ENCODE measurements at places on chromosomes 13 and 19.

DNA sequence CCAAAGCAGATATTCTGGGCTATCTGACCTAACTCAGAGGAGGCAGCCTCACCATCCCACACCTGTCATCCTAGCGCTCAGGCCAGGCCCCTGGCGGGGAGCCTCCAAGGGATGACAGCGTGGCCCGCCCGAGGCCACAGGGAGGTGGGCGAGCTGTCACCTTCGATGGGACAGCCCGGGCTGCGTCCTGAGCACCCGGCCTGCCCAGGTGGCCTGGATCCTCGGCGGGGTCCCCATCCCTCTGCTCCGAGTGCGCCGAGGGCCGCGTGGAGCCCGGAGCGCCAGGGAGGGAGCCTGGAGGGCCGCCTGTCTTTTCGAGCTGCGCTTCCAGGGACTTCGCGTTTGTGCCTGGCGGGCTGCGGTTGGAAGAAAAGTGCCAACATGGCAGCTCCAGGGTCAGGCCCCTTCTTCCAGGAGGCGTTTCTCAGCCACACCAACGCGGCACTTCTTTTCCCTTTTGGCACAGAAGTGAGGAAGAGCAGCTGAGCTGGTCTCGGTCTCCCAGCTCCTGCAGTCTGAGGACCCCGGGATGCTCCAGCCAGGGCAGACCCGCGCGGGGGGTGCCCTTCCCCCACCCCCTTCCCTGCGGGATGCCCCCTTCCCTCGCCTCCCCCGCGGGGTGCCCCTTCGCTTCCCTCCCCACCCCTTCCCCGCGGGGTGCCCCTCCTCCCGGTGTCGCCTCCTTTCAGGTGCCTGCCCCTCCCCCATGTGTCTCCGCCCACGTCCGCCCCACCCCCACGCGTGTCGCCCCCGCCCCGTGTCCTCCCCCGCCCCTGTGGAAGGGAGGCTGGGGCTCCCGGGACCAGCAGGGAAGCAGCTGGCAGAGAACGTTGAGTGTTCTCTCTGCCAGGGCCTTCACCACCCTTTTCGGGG is 42.3 kb downstream of the GJA3 start:
- no peak for DNase-seq

- DNase-seq, result peak; percentile 70
Observed at GRCh38 chr19:49113762-49114629, at the start of gene LIN7B. TSS of gene LIN7B (plus strand) at chr19:49114370. CDS start at chr19:49114405, 35 bp downstream.

DNA sequence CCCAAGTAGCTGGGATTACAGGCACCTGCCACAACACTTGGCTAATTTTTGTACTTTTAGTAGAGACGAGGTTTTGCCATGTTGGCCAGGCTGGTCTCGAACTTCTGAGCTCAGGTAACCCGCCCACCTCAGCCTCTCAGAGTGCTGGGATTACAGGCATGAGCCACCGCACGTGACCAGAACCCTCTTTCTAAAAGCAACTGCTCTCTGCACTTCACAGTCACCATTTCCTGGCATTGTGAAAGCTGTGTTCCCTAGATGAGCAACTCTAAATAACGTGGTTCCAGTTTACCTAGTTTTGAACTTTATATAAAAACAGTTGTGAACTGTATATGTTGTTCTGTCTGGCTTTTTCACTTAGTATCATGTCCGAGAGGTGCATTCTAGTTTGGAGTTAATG is 152.9 kb downstream of the SIPA1L3 start:
- DNase-seq, result no peak

DNA sequence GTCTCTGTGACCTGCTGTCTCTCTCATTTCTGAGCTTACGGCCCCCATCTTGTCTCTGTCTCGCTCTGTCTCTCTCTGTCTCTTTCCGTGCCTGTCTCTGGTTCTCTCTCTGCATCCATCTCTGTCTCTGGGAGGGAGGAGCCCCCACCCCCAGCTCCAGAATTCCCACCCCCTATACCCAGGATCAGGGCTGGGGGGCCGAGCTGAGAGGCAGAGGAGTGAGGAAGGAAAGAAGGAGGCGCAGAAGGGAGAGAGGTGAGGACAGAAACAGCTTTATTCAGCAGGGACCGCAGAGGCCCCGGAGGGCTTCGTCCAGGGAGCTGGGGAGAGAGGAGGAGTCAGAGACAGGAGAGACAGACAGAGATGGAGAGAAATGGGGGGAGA is 14.0 kb downstream of the JOSD2 start:
- DNase-seq, result no peak

GRCh38 chr13:112792511-112792910 is 102.7 kb downstream of the ATP11A start:
- DNase-seq, result no peak

DNA sequence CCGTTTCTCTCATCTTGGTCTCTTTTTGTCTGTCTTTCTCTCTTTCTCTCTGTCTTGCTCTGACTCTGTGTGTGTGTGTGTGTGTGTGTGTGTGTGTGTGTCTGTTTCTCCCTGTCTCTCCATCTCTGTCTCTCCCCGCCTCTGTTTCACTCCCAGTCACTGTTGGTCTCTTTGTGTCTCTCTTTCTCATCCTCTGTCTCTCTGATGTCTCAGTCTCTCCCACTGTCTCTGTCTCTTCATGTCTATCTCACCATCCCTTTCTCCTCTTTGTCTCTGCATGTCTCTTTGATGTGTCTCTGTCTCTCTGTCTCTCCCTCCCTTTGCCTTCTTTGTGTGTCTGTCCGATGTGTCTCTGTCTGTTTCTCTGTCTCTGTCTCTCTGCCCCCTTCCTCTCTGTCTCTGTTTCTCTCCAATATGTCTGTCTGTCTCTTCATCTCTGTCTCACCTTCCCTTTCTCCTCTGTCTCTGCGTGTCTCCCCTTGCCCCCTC is 2.5 kb downstream of the NFIC start:
- no peak for DNase-seq

DNA sequence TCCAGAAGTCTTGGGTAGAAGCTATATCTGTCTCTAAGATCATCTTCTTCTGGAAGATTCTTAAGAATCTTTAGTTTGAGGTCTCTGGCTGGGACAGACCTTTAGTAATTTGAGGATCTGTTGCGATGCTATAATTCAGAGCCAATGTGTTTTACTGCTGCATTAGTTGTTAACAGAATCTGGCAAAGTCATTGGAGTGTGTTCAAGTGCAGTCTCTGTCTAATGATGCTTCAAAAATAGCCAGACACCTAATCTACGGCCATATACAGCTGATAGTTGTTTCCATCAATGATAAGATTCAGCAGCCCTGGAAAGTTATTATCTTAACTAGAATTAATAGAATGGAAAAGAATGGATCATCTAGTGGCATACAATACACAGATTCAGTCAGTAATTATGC is 72.6 kb downstream of the CDK8 start:
- DNase-seq, result no peak

DNA sequence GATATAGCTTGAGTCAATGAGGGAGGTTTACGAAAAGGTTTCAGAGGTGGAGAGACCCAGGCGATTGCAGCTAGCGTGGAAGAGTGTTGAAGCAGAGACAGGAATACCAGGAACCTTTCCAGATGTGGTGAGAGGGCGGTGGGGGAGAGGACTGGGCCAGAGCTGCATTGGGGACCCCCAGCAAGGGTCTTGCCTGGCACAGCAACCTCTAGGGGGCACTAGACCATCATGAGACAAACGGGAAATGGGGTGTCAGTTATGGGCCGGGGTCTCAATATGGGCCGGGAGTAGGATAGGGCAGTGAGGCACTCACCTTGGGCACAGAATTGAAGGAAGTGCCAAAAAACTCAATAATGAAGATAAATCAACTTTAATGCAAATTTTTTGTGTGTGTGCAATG is 2.1 kb upstream of the LRP3 start:
- DNase-seq, result no peak

GRCh38 chr13:59211606-59212005 is 952.1 kb downstream of the DIAPH3 start:
- no peak for DNase-seq

DNA sequence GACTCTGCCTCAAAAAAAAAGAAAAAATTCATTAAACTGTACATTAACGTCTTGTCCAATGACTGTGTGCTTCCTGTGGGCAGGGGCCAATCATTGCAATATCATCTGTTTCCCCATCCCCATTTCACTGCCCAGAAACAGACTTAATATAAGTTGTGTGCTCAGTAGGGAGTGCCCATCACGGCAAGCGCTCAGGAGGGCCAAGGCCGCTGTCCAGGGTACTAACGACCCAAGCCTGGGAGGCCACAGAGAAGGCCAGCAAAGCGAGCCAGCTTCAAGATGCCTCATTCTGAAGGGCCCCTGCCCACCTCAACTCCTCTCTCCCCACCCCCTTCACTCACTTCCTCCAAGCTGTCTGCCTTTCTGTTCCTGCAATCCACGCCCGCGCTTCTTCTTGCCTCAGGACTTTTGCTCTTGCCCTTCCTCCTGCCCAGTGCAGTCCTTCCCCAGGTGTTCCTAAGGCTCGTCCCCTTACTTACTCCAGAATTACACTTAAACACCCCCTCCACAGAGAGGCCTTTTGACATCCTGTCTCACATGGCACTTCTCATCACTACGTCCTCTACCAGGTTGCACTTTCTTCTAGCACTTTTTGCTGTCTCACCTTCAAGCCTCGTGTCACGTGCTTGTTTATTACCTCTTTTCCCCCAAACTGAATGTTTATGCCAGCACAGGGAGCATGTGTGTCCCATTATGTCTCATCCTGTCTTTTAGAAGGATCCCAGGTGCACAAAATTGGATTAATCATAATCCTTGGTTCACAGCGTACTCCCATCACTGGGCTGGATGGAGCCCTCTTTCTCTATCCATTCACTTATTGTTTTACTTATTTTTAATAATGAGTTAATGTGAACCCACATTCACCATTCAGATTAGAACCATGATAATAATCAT is 11.3 kb upstream of the POU2F2 start:
- no peak for DNase-seq

- DNase-seq, result no peak
Observed at GRCh38 chr13:110520431-110521295, 40.9 kb downstream of the RAB20 start.

GRCh38 chr13:91134803-91135184 is 212.7 kb upstream of the MIR17HG start:
- no peak for DNase-seq

DNA sequence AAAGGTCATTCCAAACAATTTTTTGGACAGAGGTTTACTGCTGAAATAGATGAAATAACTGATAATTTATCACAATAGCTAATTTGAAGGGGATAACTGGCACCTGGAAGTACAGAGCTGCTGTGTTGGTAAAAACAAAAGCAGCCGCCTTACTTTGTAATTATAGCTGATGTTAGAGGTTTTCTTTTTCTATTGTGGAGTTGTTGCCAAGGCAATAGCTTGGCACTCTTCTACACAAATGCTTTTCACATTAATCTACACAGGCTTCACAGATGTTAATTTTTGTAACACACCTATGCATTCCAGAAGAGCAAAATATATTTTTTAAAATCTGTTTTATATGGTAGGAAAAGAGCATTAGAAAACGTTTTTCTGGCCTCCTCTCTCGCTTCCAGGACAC is 56.9 kb downstream of the LACC1 start:
- DNase-seq, result no peak

DNA sequence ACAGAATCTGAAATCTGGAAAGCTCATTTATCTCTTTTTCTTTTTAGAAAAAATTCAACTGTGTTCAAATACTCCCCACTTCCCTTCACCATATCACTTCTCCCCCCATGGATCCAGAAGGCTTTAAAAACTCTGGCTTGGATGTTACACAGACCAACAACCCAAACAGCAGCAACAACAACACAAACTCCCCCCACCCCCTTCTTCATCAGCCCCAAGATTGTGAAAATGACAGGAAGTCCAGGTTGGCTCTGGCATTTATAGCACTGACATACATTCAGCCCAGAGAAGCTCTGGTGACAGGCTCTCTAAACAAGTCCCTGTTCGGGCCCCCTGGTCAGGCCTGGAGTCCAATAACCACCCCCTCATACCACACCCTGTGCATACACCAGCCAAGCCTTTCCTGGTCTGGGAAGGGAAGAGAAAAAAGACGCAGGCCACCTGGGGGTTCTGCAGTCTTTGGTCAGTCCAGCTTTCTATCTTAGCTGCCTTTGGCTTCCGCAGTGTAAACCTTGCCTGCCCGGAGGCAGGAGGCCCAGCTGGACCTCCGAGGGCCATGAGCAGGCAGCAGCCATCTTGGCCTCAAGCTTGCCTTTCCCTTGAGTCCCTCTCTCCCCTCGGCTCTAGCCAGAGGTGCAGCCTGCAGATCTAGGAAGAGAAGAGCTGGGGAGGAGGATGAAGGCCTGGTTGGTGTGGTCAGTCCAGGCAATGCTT is 6.8 kb downstream of the CDX2 start:
- DNase-seq, result no peak

DNA sequence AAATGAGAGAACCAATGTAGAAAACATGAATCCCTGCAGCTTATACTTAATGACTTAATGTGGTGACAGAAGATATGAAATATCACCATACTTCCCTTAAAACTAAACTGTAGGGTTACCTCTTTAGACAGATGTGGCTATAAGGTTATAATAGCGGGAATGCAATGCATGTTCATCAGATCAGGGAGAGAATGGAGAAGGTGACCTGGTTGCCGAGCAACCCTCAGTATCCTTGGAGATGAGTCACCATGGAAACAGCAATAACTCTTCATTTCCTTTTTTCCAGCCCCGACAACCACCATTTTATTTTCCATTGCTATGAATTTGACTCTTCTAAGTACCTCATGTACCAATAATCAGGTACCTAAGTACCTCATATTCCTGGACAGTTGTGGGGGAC is 28.0 kb upstream of the ZNF835 start:
- no peak for DNase-seq

GRCh38 chr13:31964168-31964567 is 67.4 kb upstream of the FRY start:
- DNase-seq, result no peak

- peak; percentile 69 for DNase-seq
Observed at GRCh38 chr19:35404879-35405622, 34.2 kb downstream of the GPR42 start.

DNA sequence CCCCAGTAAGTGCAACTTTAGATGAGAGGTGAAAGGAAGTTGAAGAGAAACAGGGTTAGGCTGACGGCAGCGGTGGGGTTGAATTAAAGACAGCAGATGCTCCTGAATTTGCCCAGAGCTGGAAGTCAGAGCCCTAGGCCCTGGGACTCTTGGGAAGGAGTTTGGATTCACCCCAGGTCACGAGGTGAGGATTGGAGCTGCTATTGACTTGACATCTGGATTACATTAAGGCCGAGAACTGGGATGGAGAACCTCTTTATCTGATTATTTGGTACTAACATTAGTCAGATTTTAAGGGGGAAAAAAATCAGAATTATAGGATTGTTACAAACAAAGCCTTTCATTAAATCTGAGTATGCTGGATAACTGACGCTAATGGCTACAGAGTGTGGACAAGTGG is 367.2 kb downstream of the ZNF536 start:
- DNase-seq, result no peak

DNA sequence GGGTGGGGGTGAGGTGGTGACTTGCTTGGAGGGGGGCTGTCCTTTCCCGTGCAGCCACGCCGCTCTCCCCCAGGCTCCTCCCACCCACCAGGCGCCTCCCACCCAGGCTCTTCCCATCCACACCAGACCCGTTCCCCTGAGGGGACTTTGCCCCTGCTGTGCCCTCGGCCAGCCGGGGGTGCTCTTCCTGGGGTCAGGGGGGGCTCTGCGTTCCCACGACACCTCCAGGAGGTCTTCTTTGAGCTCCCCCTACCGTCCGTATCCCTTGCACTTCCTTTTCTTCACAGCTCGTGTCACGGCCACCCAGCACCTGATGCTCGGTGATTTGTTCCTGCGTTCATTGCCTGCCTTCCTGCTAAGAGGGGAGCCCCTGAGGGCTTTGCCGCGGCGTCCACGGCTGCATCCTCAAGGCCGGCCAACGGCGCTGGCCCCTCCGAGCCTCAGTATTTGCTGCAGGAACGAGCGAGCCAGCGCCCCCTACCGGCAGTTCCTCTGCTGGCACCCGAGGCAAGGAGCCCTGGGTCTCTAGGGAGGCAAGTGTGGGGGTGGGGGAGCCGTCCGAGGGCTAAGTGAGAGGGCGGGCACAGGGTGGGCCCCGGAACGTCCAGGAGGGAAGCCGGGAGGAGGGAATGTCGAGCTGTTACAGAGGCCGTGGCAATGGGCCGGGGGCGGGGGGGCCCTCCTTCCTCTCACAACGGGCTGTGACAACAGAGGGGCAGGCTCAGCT is 11.8 kb downstream of the LRRC4B start:
- DNase-seq, result peak; percentile 83

Data from stimulated activated CD4-positive, alpha-beta T cell treated with anti-CD3 and anti-CD28 coated beads, Interleukin-2, amount 100 ng/mL, for 24 hours (primary cell).